ENCODE measurements at places on chromosomes 13 and 19.

DNA sequence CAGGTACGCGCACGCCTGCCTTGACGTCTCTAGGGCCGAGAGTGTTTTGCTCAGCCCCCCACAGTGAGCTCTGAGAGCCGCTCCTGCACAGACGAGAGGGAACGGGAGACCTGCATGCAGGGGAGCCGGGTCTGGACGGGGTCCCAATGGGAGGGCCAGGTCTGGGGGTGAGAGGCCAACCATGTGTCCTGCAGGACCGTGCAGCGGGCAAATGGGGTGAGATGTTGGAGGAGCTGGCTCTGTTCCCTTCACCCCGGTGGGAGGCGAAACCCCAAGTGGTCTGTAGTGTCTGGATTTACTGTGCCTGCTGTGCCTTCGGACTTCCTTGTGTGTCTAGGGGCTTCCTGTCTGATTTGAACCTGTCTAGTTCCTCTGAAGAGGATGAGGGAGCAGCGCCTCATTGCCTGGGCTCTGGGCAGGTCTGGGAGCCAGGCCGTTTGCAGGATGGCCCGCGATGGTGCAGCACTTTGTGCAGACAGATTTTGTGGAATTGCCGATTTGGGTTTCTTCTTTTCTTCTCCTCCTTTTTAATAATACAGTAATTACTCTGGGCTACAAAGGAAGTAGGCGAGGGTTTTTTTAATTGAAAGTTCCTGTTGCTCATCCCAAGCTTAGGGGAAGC, 2.1 kb downstream of the CSNK1G2 start:
- no peak for DNase-seq

- no peak for DNase-seq
Measured at GRCh38 chr13:52808842-52809219, 39.6 kb downstream of the PCDH8 start.

DNA sequence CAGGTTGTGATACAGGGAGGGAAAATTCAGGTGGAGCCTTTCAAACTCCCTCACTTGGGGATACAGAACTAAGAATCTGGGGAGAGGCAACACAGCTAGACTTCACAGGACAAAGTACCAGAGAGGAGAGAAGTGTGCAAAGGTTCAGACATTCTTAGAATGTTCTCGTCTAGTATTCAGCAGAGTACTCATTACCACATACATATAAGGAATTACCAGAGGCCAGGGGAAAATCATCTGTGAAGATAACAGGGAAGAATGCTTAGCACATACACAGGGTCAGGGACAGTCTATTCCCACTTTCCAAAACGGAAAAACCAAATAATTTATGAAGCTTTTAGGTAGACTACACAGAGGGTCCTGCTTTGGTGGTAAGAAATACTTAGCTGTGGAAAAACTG, 58.1 kb downstream of the TRPC4 start:
- DNase-seq: no peak

- DNase-seq: no peak
Measured at GRCh38 chr13:52837850-52838249, 10.6 kb downstream of the PCDH8 start.

DNA sequence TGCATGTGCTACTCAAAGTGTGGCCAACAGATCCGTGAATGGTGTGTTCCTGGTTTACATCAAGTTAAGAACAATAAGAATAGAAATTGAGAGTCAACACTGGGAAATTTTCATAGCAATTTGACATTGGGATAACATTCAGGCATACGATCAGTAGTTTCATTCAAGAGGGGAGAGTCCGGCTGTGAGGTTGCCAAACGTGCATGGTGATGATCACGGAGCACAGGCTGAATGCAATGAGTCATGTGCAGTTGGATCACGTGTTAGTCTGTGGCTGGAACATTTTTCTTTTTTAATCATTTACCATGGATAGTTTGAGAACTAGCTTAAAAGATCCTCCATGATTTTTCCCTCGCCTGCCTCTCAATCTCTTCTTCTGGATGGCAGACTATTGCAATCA, 2.5 kb upstream of the DCT start:
- no peak for DNase-seq

DNA sequence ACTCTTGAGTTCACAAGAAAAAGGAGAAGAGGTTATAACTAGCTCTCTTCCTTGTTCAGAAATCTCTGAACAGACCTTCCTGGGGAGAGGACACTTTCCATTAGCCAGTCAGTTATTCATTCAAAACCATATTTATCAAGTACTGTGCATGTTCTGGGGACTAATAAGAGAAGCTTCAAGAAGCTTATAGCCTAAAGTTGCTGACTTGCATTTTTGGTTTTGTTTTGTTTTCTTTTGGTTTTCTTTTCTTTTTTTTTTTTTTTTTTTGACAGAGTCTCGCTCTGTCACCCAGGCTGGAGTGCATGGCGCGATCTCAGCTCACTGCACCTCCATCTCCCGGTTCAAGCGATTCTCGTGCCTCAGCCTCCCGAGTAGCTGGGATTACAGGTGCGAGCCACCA, 471.4 kb downstream of the KLF12 start:
- no peak for DNase-seq

- DNase-seq: no peak
Measured at GRCh38 chr19:34319785-34320184, 45.2 kb upstream of the GPI start.

- DNase-seq: peak; percentile 65
Measured at GRCh38 chr19:44746946-44747738, 1.4 kb upstream of the BCL3 start.

DNA sequence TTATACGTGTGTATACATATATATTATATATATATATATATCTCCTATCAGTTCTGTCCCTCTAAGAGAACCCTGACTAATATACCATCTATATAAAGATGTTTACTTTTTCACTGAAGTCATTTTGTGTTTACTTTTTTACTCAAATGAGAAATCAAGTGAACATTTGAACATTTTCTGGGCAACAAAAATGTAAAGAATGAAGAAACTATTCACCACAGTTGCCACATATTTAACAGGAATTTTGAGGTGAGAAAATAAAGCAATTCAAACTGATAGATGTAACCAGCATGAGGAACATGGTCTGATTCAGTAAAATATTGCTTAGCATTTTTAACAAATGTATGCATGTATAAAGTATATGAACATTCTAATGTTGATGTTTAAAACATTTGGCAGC, 299.2 kb upstream of the KLHL1 start:
- DNase-seq: no peak

DNA sequence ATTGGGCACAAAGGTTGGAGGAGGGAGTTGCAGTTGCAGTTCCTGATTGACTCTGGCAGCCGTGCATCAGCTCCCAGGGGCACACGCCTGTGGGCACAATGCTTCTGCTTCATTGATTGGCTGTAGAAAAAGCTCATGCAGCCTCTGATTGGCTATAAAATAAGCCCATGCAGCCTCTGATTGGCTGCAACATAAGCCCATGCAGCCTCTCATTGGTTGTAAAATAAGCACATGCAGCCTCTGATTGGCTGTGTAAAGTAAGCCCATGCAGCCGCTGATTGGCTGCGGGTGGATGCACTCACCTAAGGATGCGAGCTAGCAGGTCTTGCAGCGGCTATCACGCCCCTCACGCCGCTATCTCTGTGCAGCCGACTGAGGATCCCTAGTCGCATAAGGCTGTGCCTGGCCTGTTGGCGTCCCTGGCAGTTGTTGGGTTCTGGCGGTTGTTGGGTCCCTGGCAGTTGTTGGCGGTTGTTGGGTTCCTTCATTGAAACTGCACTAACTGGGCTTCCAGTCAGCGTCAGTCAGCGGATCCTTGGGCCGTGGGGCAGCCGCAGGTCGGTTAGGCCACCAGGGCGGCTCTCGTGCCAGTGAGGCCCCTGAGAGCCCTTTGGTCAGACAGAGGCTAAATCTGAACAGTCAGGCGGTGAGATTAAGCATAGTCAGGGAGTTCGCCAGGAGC, at the start of gene SIGLECL1:
Gene SIGLECL1, plus strand, starts transcription at position 295 of the 682 bp plus-strand sequence. CDS start 12,993 bp downstream, outside the sequence.
- DNase-seq: no peak

DNA sequence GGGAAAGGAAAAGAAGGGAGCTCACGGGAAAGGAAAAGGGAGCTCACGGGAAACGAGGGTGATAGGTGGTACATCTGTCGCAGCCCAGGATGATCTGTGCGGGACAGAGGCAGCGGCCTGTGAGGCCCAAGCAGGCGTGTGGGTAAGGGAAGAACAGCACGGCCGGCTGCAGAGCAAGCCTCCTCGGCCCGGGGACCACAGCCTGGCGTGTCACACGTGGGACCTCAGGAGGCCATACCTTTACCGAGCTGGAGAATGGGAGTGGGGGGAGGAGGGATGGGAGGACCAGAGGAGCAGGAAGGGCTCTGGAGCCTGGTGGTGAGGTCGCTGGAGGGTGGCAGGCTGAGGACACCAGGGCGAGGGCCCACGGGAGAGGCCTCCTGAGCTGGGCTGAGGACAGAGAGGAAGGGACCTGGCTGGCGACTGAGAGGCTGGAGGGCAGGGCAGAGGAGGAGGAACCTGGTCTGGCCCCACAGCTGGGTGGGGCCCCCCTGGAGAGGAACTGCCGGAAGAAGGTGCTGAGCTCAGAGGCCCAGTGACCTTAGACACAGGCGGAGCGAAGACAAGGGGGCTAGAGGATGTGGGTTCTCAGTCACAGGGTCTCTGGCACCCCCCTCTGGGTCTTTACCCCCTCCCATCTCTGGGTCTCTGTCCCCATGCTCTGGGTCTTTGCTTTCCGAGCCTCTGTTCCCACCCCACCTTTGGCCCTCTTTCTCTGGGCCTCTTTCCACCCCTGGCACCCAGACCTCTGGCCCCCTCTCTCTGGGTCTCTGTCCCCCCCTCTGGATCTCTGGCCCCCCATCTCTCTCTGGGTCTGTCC, 2.9 kb upstream of the FTL start:
- peak; percentile 80 for DNase-seq

GRCh38 chr13:31538067-31539042, 201.0 kb upstream of the RXFP2 start:
- no peak for DNase-seq

Data from GM12892 (cell line).